CD4-positive, alpha-beta memory T cell (primary cell): ENCODE measurements at places on chromosomes 3 and 15. TPM values are rescaled to one million over a fixed set of nuclear protein-coding genes. Genes with fewer than 3 reads are reported as not detected.

DNA sequence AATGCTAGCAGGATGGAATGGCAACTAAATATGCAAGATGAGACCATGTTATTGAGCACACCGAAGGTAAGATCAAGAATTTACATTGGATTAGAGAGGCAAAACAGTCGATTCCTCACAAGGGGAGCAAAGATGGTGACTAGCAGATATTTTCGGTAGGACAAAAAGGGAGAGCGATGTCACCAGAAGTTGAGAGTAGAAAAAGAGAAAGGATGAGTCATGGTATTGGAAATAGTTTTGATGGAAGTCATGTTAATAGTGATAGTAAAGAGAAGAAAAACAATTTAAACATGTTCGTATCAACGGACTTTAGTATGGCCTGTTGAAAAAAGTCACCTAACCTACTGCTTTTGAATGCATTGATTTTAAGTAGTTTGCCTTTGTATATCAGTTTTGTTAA lies 55.0 kb downstream of the UBE2E2 start:
- DNase-seq: no peak

- no peak for DNase-seq
Measured at GRCh38 chr3:5226783-5227182, 39.3 kb downstream of the EDEM1 start.

DNA sequence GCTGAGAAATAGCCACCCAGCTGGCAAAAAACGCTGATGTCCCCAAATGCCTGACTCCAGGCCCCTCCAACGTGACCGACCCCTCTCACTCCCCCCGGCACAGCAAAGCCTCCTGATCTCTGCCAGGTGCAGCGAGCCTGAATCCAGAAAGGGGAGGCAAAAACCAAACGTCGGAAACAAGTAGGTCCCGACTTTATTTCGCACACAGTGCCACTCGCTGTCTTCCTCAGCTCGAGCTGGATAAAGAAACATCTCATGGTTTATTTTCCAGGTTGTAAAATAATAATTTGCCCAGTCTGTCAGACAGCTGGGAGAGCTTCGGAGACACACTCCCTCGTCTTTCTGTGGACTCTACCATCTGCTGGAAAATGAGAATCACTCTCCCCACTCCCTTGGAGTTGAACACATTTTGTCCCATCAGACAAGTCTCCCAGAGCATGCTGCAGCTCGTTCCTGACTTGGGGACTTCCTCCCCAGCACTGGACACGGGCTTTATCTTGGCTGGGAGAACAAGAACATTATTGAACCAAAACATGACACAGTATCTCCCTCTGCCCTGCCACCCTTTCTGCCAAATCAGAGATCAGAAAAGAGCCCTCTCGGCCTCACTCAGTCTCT lies 142.8 kb downstream of the NUP210 start:
- DNase-seq: no peak

TMEM158 gene
- total RNA-seq: not detected

SIDT1 gene
- total RNA-seq: 56.1 TPM

GRCh38 chr15:36185438-36185837 lies 394.0 kb upstream of the CDIN1 start:
- DNase-seq: no peak

- no peak for DNase-seq
Measured at GRCh38 chr3:154105218-154105975, 15.8 kb upstream of the ARHGEF26 start.

DNA sequence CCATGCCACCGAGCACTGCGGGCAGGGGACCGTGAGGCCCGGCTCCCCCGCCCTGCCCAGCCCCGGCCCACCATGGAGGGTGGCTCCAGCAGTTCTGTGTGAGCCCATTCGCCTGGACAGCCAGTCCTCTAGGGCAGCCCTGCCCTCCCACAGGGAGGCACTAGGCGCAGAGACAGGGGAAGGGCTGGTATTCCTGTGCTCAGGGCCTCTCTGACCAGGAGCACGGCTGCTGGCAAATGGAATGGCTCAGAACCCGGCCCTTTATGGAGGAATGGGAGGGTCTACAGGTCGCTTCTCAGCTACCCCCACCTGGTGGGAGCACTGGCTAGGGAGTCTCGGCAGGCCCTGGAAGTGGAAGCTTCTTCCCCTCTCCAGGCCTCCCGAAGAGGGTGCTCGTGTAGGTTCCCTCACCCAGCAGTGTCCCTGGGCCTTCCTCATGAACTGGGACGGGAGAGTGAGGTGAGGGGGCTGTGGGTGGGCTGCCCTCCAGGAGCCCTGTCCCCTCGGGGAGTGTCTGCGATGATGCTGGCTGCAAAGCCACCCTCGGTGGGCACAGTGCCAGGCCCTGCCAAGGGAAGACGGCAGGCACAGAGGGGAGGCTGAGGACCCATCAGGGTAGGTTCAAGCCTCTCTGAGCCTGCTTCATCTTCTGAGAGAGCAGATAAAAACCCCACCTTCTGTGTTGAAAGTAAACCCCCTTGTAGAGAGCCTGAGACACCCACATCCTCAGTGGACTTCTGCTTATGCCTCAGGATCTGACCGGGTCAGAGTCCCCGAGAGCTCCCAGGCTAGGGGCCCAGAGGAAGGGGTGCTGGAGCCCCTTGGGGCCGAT lies 1.5 kb downstream of the MELTF start:
- no peak for DNase-seq

GRCh38 chr3:195583831-195584542 lies at the start of gene APOD:
TSS of gene APOD (minus strand) at chr3:195583940. CDS start at chr3:195579461, 4,479 bp downstream.
- no peak for DNase-seq
